HepG2 (cell line): ENCODE measurements at places on chromosomes 13 and 19.
A peak's percentile ranks its signal among the peaks of the same experiment; 100 is the strongest.

DNA sequence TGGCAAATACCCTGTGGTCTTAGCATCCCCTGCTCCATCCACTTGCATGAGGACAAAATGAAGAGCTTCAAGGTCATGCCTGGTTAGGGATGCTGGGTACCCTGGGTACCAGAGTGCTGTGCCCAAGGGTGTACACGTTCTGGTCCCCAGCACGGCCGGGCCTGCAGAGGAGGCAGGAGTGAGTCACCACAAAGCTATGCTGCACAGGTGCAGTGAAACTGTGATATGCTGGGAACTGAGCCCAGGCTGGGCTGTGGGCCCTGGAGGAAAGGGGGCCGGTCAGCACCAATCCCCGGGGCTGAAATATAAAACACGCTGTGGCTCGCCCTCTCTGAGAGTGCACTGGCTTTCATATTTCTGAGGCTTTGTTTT is 95.1 kb downstream of the TSHZ3 start:
- no peak for DNase-seq

- DNase-seq = peak; percentile 56
Measured at GRCh38 chr19:54439174-54439851, 9.7 kb upstream of the LENG8 start.

DNA sequence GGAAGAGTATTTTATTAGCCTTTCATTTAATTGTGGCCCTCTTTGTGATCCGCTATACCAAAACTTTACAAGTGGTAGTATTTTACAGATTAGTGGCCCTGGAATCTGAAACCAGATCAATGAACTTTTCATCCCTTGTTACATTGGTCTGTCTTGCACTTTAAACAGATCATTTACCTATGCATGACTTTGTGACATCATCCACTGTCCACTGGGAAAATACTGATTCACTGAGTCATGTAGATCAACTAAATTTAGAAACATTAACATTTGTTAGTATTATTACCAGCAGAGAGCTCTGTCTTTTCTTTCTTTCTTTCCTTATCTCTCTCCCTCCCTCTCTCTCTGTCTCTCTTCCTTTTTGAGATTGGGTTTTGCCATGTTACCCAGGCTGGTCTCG is 17.5 kb downstream of the PCDH8 start:
- no peak for DNase-seq

GRCh38 chr19:17109962-17110598 is 34.5 kb downstream of the MYO9B start:
- DNase-seq = no peak

- no peak for DNase-seq
Measured at GRCh38 chr19:35015270-35015953, 14.9 kb upstream of the SCN1B start.

DNA sequence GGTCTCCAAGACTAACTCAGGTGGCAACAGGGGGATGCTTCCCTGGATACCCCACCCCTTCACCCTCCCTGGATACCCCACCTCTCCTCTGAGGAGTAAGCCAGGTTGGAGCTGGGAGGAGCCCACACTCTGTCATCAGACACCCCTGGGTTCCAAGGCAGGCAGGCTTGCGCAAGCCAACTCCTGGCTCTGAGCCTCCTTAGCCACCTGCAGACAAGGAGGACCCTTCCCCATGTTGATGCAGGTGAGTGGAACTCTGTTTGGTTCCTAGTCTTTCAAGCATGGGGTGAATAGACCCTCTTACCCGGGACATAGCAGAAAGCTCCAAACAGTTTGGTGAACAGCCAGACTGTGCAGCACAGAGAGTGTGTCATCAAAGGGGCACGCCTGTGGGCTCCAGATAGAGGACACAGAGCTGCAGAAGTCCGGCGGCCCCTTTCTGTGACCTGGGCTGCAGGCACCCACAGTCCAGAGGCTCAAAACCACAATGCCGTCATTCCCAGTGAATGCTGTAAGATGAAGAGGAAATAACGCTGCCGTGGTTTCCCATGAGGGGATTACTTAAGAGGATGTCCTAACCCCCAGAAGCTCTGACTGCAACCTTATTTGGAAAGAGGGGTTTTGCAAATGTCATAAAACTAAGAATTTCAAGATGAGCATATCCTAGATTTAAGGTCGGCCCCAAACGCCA is 12.1 kb upstream of the HAS1 start:
- DNase-seq = no peak

GRCh38 chr13:67438465-67438864 is 208.3 kb upstream of the PCDH9 start:
- no peak for DNase-seq

DNA sequence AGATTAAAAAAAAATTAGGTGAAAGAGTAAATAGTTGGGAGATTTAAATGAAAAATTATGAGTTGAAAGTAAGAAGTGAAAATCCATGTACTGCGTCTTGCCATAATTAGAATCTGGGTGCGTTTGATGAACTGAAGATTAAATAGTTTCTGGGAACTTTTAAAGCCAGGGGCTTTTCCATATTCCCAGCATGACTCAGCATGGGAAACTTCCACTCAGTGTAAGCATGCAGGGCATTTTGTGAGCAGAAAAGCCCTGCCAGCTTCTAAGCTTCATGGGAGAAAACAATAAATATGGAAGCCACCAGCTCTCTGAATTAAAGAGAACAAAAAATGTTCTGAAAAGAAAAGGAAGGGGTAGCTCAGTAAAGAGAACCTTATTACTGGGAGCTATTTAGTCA is 62.0 kb upstream of the EDNRB start:
- no peak for DNase-seq

- no peak for DNase-seq
Measured at GRCh38 chr13:31444266-31444856, 244.6 kb downstream of the B3GLCT start.

DNA sequence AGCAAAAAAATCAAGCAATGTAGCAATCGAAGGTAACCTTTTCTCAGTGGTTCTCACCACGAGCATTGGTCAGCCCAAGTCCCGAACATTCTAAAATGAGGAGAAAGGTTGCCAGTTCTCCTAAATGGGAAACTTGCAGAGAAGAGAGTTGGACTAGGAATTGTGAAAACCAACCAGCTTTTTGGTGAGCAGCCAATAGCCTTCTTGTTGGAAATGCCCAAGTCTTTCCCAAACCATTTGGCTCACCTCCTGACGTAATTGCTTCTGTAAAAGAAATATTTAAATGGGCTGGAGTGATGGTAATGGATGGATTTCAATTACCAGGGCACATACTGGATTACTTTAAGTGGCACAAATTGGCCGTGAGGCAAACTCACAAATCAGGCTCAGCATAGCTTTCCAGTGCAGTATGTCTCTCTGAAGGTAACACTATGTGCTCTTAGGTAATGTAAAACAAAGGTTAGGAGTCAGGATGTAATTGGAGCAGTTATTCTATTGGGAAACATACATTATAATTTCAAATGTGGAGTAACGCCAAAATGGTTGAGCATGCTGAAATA is 423.2 kb downstream of the KLF5 start:
- DNase-seq = no peak

GRCh38 chr19:41601771-41602170 is 25.1 kb downstream of the CEACAM4 start:
- no peak for DNase-seq
